ENCODE measurements at places on chromosomes 3 and 15.
A peak's percentile ranks its signal among the peaks of the same experiment; 100 is the strongest.

- peak; percentile 75 for DNase-seq
Measured at GRCh38 chr15:90219421-90220141, 14.2 kb downstream of the CIB1 start.

DNA sequence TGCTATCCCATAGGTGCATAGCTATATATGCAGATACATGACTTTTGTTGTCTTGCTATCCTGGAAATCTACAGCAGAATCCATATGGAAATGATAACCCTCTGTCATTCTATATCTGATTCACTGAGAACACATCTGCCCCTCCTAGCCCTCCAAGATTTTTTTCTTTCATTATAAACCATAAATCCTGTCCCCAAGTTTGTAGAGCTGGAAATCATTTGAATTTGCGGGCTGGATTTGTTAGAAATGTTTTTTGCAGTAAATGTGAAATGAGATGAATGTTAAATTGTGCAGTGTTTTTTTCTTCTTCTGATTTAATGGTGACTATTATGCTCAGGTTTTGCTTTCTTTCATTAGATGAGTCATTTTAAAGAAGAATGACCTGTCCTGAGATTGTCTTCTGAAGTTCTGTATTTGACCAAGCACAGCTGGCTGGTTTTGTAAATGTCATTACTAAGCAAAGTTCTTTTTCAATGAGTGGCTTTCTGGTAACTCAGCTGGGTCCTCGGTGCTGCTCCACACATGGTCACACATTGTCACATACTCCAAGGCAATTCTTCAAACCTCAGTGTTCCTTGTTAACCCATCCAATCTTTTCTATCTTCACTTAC is 25.3 kb upstream of the ABHD17C start:
- no peak for DNase-seq

DNA sequence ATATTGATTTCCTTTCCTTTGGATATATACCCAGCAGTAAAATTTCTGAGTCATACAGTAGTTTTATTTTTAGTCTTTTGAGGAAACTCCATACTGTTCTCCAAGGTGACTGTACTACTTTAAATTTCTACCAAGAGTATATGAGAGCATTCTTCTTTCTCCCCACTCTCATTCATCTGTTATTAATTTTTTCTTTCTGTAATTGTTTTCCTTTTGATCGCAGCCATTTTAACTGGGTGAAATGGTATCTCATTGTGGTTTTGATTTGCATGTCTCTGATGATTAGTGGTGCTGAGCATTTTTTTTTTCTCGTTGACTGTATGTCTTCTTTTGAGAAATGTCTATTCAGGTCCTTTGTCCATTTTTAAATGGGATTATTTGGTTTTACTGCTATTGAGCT is 18.3 kb upstream of the VGLL3 start:
- DNase-seq: no peak

GRCh38 chr3:133825969-133826727 is 20.5 kb downstream of the SRPRB start:
- DNase-seq: no peak

GRCh38 chr3:83729576-83729975 is 1229.2 kb upstream of the CADM2 start:
- DNase-seq: no peak
